Occipital lobe (tissue), 3 donors: ENCODE measurements at places on chromosomes 2 and 18. TPM values are rescaled to one million over a fixed set of nuclear protein-coding genes. Genes with fewer than 3 reads are reported as not detected.

GRCh38 chr18:686339-687111 lies 25.9 kb downstream of the ENOSF1 start:
- DNase-seq = no peak

DNA sequence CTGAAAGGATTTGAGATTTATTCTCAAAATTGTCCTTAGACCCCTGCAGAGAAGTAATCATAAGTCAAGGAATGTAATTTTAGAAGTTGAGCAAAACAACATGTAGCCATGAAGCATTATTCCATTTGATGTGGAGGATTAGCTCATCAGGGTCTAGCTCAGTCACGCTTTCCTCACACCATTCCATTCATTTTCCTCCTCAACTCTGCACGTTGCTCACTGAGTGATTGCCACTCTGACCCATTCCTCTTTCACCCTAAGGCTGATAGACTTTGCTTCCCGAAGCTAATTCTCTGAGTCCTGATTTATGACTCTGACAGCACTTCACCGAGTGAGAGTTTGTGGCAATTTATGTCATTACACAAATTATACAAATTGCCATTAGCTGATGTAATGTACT lies 820.6 kb upstream of the PIK3C3 start:
- no peak for DNase-seq

DNA sequence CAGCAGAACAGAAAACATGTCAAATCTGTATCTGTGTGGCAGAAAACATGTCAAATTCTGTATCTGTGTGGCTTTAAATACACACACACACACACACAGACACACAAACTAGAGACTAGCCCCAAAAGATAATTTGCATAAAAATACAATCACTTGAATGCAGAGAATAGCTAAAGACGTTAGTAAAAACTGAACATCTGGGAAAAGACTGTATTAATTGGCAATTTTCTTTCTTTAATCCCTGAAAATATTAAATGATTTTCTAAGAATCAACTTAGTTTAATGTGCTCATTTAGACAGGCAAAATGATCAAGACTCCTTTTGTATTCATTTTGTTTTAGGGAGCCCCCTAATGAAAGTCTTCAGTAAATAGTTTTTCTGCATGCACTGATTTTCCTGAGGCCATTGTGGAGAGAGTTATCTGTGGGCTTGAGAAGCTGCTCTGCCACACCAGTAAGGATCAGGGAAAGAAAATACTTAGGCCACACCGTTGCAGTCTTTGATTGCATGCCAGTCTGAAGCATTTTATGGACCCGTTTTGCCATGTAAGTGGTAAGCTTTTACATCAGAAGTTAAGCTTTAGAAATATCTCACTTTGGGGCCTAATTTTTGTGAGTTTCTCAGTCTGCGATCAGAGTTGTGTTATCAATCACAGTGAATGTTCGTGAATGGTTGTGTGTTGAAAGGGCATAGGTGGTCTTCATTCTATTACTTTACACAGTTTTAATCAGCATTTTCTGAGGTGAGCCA lies 2.2 kb downstream of the SPATS2L start:
- DNase-seq = no peak

GRCh38 chr2:233235977-233236376 lies 15.5 kb upstream of the ATG16L1 start:
- DNase-seq = no peak

The EHD3 gene
- total RNA-seq = 7.5 TPM

The IL37 gene
- not detected for total RNA-seq

DNA sequence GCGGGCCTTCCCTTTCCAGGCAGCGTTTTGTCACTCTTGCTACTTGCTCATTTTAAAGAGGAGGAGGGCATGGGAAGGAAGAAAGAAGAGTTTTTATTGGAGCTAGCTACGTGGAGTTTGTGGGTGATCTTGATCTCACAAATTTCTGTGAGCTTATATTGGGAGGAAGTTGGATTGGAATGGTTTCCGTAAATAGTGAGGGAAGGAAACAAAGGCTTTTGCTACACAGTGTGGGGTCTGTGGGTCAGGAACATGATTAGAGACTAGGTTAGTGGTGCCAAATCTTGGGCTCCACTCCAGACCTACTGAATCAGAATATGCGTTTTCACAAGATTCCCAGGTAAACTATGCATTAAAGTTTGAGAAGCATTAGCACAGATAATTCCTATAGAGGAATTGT lies 8.1 kb downstream of the RALB start:
- no peak for DNase-seq

- DNase-seq = no peak
Measured at GRCh38 chr2:78734221-78734620, 291.3 kb upstream of the REG3G start.
